NCI-H2081 treated with DMSO at 0.1 percent for 48 hours (cell line): ENCODE measurements at places on chromosomes 2 and 18.

- no peak for DNase-seq
These were observed 6.2 kb upstream of the INPP4A start for GRCh38 chr2:98438190-98439133.

GRCh38 chr2:61984682-61985081 is 79.2 kb downstream of the COMMD1 start:
- DNase-seq: no peak

GRCh38 chr2:101518578-101519492 is 43.9 kb upstream of the RFX8 start:
- no peak for DNase-seq

DNA sequence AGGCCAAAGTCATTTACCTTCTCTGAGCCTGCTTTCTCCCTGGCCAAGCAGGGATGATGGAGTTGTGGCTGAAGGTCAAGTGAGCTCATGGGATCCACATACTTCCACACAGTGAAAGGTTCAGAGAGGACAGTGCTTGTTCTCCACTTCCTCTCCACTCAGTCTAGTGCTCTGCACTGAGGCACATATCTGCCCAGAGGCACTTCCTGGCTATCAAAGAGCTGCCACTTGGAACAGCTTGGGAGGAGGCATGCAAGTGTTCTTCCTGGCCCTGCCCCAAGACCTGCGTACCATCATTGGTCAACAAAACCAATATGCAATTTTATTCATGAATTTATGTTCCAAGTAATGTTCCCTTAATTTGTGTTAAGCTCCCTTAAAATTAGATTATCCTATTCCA is 71.9 kb downstream of the RNF152 start:
- DNase-seq: no peak

GRCh38 chr18:45686891-45687611 is 36.9 kb upstream of the SLC14A1 start:
- no peak for DNase-seq

GRCh38 chr18:21747764-21748693 is 7.4 kb downstream of the MIB1 start:
- no peak for DNase-seq

DNA sequence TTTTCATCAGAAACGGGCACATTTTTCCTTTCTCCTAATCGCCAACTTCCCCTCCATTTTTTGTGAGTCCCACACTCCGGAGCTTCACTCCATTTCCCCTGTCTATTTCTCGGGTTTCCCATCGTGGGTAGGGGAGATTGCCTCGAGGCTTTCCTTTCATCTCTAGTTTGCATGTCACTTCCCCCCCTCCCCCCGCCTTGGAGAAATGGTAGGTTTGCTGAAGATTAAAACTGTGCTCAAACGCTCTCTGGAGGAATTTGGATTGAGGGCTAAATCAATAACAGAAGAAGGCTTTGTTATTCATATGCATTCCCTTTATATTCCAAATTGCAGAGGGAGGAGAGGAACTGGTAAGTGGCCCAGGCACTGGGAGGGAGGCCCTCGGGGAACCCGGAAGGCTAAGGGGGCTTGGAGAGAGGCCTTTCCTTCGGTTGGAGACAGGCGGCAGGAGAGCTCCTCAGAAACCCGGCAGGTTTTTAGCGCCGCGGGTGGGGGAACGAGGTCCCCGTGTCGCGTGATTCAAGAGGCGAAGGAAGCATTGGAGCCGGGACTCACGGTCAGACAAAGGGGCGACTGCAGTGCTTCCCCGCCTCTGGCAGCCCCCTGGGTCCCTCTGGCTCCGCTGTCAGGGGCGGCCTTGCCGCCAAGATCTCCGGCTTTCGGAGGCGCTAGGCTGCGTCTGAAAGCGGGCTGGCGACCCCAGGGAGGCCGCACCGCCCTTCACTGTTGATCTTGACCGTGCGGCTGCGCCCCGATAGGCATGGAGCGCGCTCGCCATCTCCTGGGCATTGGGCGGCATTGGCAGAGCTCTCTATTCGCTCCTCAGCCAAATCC is 2.4 kb upstream of the HOXD12 start:
- peak; percentile 51 for DNase-seq

DNA sequence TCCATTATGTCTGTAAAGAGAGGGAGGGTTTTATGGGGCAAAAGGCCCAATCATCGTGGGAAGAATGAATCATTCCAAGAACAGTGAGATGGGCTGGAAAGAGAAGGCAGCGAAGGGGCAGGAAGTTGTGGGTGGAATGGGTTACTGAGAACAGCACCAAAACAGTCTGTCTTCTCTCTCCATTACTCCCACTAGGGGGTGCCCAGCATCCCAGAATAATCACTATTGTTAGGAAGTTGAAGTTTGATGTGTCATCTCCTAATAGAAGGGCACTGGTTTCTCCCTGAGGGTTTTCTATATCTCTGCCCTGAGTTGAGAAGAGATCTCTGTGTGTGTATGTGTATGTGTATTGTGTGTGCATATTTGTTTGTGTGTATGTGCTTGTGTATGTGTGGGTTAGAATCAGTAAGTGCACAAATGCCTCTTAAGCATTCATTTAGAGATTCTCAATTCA is 76.6 kb upstream of the MAP4K3 start:
- DNase-seq: no peak

DNA sequence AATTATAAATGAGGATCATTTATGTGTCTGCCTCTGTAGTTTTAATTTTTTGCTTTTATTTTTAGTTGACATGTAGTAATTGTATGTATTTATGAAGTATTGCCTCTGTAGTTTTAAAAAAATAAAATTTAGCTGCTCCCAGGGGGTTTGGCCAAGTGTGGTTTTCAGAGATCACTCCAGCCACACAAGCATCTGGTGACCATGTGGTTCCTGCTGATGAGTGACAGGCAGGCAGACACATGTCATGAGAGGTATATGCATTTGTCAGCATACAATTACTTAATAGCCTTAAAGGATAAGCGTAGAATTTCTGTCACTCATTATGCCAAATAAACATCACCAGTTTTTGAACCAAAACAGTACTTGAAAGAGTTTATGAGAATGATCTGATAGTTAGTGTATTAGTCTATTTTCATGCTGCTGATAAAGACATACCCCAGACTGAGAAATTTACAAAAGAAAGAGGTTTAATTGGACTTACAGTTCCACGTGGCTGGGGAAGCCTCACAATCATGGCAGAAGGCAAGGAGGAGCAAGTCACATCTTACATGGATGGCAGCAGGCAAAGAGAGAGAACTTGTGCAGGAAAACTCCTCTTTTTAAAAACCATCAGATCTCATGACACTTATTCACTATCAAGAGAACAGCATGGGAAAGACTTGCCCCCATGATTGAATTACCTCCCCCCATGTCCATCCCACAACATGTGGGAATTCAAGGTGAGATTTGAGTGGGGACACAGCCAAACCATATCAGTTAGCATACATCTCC is 29.6 kb downstream of the MREG start:
- no peak for DNase-seq

DNA sequence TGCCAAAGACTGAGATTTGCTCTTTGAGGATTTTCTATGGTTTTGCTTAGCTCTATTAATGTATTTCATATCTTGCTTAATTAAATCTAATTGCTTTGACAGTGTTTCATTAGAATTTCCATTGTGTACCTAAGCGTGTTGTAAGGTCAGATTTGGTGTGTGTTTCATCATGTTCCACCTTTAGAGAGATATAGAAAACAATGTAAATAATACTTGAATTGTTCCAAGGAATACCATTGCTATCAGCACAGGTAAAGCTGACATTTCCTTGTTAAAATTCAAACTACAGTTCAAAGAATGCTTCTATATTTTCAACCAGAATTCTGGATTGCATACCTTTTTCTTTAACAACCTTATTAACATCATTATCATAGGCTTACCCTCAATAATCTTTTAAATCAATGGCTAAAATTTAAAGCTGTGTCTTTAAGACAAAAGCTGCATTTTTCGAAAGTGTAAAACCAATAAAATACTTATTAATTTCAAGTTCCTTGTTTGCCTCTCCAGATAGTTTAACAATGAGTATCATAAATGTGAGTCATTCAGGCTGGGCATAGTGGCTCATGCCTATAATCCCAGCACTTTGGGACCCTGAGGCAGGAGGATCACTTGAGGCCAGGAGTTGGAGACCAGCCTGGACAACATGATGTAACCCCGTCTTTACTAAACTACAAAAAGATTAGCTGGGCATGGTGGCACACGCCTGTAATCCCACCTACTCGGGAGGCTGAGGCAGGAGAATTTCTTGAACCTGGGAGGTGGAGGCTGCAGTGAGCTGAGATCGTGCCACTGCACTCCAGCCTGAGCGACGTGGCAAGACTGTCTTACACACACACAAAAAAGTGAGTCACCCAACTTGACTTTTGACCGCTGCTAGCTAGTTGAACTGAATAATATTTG is 188.0 kb upstream of the PKDCC start:
- no peak for DNase-seq

- no peak for DNase-seq
These were observed 32.1 kb downstream of the MBD2 start for GRCh38 chr18:54192415-54192814.

DNA sequence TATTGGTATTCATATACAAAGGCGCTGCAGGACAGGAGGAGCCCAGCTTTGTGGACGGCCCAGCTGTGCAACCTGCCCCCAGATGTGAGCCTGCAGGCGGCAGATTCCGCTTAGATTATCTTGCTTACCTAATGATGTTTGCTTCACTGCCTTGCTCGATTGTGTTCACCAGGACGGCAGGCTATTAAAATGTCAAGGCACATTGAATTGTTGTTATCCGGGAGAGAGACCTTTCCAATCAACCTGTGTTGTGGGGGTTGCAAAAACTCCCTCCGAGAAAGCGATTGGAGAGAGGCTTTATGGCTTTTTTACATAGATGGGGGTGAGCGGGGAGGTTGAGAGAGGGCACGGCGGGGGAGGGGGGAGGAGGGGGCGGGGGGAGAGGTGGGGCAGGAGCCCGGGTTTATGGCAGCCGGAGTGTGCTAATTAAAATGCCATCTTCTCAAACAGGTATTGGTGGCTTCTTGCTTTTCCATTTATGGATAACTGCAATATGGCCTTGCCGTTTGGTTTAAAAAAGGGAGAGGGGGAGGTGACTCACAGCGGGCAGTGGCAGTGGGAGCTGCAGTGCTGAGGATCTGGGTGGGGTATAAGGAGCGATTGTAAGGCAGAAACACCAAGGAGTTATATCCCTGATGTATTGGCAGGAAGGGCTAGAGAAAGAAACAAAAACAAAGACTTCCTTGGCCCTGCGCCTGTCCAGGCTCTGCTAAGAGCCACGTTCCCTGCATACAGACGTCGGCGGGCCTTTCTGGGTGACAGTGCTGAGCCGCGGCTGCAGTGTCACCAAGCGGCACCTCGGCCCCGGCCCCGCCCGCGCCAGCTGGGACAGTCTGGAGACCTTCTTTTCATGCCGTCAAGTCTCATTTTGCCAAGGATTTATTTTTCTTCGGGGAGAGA is 97.2 kb downstream of the INSIG2 start:
- DNase-seq: peak; percentile 63

DNA sequence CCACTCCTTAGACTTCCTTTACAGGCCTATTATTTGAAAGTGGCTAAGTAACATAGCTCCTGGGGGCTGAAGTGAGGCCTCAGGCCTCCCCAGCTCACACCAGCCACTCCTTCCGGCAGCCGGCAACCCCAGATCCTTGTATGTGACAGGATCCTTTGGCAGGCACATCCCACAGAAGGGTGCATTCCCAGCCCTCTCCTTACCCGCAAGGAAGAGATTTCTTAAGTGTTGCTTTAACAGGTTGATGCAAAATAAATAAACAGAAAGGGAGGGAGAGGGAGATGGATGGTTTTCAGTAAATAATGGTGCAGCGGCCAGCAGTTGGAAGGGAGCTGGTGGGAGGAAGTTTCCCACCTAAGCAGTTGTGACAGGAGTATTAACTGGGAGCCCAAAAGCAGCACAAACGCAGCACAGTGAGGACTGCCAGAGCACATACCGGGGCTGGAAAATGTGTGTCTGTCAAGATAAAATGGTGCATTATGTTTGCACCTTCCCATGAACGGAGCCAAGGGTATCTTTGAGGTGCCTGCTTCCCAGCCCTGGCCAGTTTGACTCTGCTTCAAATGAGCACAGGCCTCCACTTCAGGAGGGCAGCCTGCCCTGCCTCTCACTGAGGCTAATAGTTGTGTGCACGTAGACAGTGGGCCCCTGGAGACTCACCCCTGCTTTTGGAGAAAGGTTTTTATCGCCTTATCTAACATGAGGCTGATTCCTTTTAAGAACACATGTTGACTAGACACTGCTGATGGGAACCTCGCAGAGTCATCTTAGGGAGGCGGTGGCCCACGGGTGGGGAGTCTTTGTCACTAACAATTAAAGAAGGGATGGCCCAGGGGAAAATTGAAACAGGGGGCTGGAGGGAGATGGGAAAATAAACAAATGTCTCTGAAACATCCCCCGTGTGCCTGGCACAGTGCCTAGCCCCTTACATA is 32.8 kb downstream of the NRP2 start:
- no peak for DNase-seq

DNA sequence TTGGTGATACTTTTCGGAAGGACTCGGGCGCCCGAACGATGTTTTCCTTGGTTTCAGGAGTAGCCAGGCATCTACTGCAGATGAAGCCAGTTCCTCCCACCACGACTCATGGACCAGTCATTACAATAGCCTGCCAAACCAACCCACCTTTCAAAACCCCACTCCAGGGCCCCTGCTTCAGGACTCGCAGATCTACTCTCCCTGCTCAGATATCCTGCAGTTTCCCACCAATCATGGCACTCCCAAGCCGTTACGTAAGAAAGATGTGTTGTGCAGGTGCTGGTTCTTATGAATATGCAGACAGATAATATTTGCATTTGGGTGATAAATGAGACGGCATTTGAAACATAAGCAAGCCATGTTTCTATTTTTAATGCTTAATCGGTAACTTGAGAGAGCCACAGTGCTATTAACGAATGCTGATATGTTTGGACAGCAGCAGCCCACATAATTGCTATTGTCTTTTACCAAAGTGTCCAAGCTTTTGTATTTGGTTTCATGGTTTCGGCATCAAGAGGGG is 3.5 kb upstream of the CYS1 start:
- DNase-seq: peak; percentile 20

DNA sequence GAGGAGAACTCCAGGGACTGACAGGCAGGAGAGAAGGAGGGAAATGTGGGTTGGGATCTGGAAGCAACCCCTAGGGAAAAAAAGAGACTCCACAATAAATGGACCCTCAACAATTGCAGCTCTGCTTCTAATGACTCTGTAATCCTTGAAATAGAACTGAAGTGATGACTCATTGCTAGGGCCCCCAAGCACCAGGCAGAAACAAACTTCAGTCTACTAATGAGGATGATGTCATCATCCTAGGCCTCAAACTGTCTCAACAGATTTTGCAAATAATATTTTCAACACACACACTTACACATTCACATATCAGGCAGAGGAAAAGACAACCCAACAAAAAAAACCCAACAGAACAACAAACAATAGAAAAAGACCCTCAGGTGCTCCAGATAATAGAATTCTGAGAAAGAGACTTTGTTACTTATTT is 143.3 kb downstream of the HDAC4 start:
- DNase-seq: no peak

DNA sequence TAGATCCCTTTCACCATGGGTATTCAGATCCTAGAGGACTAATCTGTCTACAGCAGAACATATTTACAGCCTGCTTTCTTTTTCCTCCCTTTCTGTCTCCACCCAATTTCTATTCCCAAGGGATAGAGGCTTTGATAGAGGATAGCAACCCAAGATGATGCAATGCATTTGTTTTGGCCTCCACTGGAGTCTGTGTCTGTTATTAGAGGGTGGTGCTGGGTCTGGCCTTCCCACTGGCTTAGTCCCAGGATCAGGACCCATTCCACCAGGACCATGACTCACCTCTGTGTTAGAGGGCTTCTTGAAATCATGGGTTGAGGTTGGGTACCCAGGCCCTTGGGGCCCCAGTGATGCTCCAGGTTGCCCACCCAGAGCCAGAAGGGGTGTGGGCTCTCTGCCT is 239.7 kb upstream of the TNP1 start:
- DNase-seq: no peak
